ENCODE measurements at places on chromosomes 5 and 9. TPM values are rescaled to one million over a fixed set of nuclear protein-coding genes. Genes with fewer than 3 reads are reported as not detected.

DNA sequence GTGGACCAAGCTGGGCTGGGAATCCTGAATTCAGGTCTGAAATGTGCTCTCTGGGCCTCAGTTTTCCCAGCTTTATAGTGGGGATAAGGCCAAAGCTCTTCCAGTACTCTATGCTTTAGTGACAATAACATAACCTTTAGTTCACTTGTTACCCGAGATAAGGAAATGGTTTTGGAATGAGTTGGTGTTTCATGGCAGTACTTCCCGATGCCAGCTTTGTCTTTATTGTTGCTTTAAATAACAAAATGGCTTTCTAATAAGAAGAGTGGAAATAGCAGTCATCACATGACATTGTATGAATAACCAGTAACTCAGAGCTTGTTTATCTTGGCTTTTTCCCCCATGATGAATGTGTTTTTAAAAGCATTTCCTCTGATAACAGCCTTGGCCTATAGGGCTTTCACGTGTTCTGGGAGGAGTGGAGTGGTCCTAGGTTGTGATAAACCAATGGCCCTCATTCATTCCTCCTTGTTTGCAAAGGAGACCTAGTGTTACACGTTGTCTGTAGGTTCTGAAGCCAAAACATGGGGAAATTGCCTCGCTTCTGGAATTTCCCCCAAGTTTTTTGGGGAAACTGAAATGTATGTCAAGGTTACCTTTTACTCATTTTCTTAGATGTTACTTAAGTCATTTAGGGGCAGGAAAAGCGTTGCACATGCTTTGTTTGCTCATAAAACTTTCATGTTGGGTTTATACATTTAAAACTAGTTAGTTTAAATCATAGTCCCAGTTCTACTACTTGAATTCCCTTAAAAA is 53.7 kb downstream of the ZNF618 start:
- DNase-seq: no peak

GRCh38 chr5:127615916-127616315 is 33.0 kb upstream of the CTXN3 start:
- no peak for DNase-seq

The ADGRD2 gene
- not detected for total RNA-seq

- DNase-seq: no peak
Observed at GRCh38 chr9:78620764-78621163, 323.8 kb downstream of the PSAT1 start.

GRCh38 chr9:34187891-34188240 is 9.0 kb downstream of the UBAP1 start:
- no peak for DNase-seq

DNA sequence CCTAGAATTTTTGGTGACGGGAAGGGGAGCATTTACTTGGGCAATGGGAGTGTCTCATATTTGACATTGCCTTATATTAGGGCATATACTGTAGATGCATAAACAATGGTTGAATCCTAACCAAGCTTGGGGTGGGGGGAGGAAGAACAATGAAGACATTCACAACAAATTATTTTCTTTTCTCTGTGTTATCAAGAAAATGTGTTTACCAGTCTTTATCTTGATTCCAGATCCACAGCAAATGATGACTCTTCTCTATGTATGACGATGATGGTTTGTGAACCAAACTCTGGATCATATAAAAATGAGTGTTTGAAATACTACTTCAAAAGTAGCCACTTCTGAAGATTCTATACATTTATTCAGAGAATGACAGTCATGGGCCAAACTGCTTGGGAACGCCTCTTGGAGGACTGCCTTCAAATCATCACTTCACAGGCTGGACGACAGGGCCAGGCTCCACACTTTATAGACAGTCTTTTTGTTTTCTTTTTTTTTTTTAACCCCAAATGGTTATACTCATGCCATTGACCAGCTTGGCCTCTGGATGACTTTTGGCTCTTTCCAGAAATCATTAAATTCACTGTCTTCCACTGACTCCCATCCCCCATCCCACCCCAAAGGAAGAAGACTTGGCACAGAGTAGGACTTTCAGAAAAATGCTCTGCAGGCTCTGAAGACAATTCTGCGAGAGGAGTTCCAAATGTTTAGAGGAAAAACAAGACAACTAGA is 123.8 kb upstream of the LIFR start:
- DNase-seq: no peak

DNA sequence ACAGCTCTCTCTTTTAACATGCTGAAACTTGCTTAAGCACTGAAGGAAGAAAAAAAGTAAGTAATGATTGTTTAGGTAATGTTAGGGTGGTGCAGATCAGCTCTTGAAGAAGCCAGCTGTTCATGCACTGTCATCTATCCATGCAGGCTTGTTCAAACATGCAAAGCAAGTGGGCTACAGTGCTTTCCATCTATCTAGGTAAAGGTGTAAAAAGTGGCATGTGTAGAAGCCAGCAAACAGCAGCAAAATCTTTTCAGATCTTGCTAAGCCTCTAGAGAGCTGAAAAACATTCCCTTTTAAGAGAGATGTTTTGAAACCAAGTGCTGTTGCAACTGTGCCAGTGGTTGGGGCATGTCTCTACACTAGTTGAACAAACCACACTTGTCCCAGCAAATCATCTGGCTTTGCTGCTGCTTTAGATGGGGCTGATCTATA is 214.4 kb downstream of the EFNA5 start:
- no peak for DNase-seq

DNA sequence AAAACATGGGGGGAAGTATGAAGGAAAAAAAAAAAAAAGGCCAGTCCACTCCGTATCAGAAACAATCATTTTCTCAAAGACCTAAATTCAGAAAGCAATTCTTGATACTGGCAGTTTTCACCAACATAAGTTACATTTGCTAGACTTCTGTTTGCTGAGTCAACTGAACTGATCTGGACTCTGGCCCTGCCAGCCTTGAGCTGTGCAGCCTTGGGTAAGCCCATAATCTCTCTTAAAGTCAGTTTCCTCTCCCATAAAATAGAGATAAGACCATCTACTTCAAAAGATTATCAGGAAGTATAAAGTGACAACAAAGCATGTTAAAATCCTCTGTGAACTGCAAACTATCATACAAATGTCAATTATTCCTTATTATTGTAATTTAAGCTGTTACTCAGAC is 106.8 kb downstream of the MAPKAP1 start:
- DNase-seq: peak; percentile 67

DNA sequence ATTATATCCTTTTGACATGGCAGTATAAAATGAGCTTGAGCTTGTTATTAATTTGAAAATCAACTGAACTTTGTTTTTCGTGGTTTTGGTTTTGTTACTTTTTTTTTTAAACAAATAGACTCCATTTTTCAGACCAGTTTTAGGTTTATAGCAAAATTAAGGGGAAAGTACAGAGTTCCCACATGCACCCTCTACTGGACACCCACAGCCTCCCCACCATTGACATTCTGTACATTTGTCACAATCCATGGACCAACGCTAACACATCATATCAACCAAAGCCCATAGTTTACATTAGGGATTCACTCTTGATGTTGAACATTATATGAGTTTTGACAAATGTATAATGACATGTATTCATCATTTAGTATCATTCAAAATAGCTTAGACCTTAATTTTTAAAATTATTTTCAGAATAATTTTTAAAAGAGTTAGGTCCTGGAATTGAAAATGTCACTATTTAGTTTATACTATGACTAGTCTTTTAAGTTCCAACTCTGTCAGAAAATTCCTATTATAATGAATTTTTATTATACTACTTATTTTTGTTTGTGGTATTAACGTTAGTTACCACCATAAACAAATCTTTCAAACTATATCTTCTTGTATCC is 35.3 kb upstream of the JMY start:
- peak; percentile 12 for DNase-seq

DNA sequence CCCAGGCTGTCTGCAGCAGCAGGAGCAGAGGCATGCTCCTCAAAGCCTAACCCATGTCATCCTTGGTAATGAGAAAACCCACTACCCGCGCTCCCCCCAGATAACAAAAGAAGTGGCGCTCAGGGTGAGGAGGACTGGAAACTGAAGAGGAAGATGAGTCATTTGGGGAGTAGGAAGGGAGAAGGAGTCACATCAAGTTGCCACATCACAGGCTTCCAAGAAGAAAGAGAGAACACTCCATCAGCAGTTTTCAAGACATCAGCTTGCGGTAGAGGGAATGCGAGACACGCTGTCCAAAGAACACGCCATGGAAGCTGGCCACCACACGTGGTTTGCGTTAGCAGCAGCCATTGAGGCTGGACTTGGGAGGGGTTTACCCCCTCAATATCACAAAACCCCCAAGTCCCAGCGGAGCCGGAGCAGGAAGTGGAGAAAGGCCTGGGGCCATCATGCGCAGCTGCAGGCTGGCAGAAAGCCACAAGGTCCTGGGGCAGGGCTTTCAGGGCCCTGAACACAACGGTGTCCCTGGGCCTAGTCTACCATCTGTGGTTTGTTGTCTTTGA is 41.5 kb downstream of the SH3PXD2B start:
- DNase-seq: peak; percentile 62

The TXN gene
- total RNA-seq: 422 TPM

DNA sequence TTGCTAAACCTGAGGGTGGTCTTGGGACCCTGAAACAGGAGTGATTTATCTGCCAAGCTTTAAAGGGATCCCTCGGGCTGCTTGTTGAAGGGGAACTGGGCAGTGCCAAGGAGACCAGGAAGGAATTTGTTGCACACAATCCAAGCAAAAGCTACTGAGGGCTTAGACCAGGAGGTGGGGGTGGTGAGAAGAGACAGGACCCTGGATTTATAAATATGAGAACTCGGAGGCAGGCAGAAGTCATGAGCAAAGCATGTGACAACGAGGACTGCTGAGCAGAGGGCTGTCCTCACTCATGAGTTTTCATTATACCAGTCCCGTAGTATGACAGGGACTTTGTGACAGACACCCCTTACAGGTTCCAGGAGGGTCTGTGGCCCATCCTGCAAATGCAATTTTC is 237.3 kb downstream of the DRD1 start:
- DNase-seq: no peak

All from mucosa of descending colon (tissue), 3 donors.